ENCODE measurements at places on chromosomes 5 and 9. TPM values are rescaled to one million over a fixed set of nuclear protein-coding genes. Genes with fewer than 3 reads are reported as not detected.

The PRDM9 gene
- not detected for total RNA-seq

The FOXD4L5 gene
- total RNA-seq, result 0.09 TPM

The SOX30 gene
- not detected for total RNA-seq

The ST8SIA4 gene
- 0.09 TPM for total RNA-seq

The CORO2A gene
- under 0.01 TPM for total RNA-seq

The PCDHB6 gene
- total RNA-seq, result 0.16 TPM

The IL17B gene
- total RNA-seq, result not detected

The FOXD4L3 gene
- not detected for total RNA-seq

The TMOD1 gene
- 0.16 TPM for total RNA-seq

The MUSK gene
- 2.1 TPM for total RNA-seq

The FOCAD gene
- total RNA-seq, result 53.7 TPM

The DCAF10 gene
- total RNA-seq, result 11.5 TPM

The EPB41L4B gene
- 0.26 TPM for total RNA-seq

The CYFIP2 gene
- total RNA-seq, result 7.0 TPM

The SLC6A3 gene
- not detected for total RNA-seq

The FOXD1 gene
- total RNA-seq, result 3.3 TPM

The SV2C gene
- total RNA-seq, result not detected

The LRRTM2 gene
- total RNA-seq, result 3.5 TPM

The SPRY4 gene
- total RNA-seq, result 3.0 TPM

The JAK2 gene
- total RNA-seq, result 11.3 TPM

The MSX2 gene
- total RNA-seq, result 0.79 TPM

The CER1 gene
- total RNA-seq, result not detected

The IQGAP2 gene
- total RNA-seq, result 2.1 TPM

The PFN3 gene
- not detected for total RNA-seq

The HK3 gene
- not detected for total RNA-seq

The CERCAM gene
- total RNA-seq, result 95.0 TPM

The SLC25A48 gene
- not detected for total RNA-seq

The CCDC152 gene
- total RNA-seq, result 0.09 TPM

The LAMC3 gene
- total RNA-seq, result 0.09 TPM

The DDX46 gene
- total RNA-seq, result 17.3 TPM

The FOXI1 gene
- total RNA-seq, result not detected

The RAPGEF1 gene
- 14.9 TPM for total RNA-seq

The HAUS6 gene
- 4.0 TPM for total RNA-seq
